ENCODE measurements at places on chromosomes 3 and 15.

GRCh38 chr3:139124197-139124596, 79.5 kb upstream of the PRR23C start:
- no peak for DNase-seq

- no peak for DNase-seq
These were observed 13.2 kb upstream of the CLRN1 start for GRCh38 chr3:150985711-150986110.

- DNase-seq: no peak
These were observed 520.9 kb upstream of the TGFBR2 start for GRCh38 chr3:30085486-30085885.

- peak; percentile 53 for DNase-seq
These were observed 27.3 kb downstream of the SPTSSB start for GRCh38 chr3:161343986-161344385.

DNA sequence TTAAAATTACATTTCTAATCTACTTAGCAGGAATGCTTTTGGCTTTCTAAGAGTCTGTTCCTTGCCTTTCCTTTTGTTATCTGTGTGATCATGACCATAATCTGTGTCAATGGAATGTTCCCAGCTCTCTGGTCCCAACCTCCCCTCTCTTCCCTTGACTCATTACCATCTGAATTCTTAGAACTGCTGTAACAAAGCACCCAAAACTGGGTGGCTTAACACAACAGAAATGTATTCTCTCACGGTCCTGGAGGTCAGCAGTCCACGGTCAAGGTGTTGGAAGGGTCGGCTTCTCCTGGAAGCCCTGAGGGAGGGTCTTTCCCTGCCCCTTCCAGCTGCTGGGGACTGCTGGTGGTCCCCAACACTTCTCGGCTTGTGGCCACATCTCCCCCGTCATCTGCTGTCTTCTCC, 81.1 kb downstream of the LRRK1 start:
- peak; percentile 32 for DNase-seq

- DNase-seq: no peak
These were observed 261.3 kb upstream of the NR2E3 start for GRCh38 chr15:71549091-71549490.

- no peak for DNase-seq
These were observed 975.5 kb downstream of the IGSF11 start for GRCh38 chr3:118059096-118059495.

DNA sequence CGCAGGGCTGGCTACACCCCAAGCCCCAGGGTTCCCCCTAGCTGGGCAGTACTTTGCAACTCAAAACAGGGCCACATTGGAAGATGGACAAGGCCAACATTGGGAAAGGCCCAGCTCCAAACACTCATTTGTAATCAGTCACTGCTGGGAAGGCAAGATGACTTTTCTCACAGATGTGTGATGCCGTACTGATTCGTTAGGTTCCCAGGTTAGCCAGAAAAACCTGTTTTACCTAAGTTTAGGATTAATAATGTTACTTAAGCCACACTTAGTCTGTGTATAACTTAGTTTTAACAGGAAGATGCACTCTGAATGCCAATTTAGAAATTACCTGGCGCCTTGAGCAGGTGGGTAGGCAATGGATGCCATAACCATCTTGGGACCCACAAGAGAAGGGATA, 71.0 kb downstream of the ITGB5 start:
- no peak for DNase-seq

Measured in fibroblast of skin of right quadriceps (primary cell).